ENCODE measurements at places on chromosomes 7 and 10.

DNA sequence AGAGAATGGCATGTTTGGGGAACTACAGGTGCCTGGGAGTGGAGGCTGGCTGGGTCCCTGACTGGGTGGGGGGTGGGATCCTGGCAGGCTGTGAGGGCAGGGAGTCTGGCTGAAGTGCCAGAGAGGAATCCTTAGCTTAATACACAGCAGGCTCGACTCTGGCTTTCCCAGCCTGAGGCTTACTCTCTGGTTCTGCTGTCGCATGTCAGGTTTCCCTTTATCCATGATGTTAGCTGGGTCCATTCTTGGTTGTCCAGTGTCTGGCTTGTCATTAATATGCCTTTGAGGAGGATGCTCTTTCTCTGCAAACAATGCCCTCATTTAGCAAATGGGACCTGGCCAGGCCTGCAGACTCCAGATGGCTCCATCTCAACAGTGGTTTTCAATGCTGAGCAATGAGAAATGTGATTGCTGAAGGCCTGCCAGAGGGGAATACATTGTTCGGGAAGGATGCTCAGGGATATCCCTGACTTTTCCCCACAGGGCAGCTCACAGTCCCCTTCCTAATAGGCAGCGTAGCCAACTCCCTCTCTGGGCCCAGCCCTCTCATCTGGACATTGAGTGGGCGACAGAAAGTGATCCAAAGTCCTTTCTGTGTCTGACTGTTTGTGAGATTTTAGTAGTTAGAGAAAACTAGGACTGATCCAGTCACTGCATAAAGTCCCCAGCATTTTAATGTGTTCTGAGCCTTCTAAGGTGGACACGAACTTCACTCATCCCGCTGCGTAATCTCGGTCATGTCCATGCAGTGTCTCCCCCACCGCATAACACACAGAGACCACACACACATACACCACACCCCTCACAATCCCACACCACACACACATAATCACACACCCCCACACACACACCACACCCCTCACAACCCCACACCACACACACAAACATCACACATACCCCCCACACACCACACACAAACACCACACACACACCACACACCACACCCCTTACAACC is 124.9 kb downstream of the ANLN start:
- DNase-seq: no peak

DNA sequence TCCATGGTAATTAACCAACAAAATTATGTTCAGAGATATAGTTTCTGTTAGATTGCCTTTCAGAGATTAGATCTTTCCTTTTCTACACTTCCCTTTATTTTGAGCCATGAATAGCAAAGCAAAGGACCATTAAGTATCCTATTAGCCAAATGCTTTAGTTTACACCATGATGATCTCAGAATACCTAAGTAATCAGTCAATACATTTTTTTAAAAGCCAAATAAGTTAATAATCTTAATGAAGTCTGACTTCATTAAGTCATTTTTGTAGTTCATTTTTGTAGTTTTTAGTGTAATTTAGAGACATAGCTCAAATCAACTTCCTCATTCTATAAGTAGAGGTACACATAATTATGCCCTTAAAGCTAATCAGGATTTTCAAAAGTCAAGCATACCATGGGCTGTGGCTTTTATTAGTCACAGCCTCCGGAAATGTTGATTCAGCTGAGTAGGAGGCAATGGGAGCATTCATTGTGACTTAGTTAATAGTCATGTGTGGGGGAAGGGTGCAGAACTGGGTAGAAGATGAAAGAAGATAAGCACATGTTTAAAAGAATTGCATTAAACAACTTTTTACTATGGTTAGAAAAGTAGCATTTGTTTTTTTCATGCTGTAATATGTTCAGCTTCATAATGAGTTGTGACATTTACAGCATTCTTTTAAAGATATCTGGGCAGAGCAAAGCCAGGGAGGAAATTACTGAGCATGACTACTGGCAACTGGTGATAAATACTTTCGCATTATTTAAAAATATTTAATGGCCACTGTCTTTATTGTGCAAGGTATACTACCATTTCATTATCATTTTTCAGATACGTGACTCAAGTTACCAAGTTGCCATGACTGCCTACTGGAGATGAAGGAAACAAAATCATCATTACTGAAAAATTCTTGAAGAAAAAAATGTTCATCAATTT is 57.3 kb upstream of the CCDC71L start:
- DNase-seq: peak; percentile 95

GRCh38 chr10:21754410-21755011 is 220.5 kb downstream of the MLLT10 start:
- no peak for DNase-seq

GRCh38 chr10:11270135-11270857 is 252.6 kb downstream of the CELF2 start:
- peak; percentile 66 for DNase-seq

GRCh38 chr10:44779511-44779910 is 131.6 kb upstream of the TMEM72 start:
- no peak for DNase-seq

GRCh38 chr10:35369049-35369611 is 32.8 kb downstream of the CCNY start:
- DNase-seq: no peak

DNA sequence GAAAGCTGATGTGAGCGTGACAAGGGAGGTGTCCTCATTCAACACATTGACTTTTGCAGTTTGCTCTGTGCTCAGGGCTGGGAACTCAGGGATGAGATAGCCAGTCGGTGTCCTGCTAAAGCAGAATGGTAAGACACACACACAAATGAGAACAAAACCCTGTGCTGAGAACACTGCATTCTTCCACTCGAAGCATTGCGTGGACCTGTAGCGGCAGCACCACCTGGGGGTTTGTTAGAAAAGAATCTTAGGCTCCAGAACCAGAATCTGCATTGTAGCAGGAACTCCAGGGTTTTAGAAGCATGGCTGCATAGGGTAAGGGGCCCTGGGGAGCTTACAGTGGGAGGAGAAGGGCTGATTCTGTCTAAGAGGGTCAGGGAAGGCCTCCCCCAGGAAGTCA is 21.5 kb upstream of the OGDHL start:
- DNase-seq: no peak

- no peak for DNase-seq
These were observed 541 bp upstream of the PFKFB3 start for GRCh38 chr10:6202098-6202683.
